ENCODE measurements at places on chromosomes 2 and 18. TPM values are rescaled to one million over a fixed set of nuclear protein-coding genes. Genes with fewer than 3 reads are reported as not detected.

Gene FAM228B
- 1.4 TPM for polyA plus RNA-seq

Gene NAT8
- not detected for polyA plus RNA-seq

Gene AFF3
- polyA plus RNA-seq: 0.01 TPM

Gene SH3BP4
- 36.8 TPM for polyA plus RNA-seq

Gene DNAH6
- polyA plus RNA-seq: 0.03 TPM

Gene PRSS56
- polyA plus RNA-seq: not detected

Gene SP140
- polyA plus RNA-seq: 0.66 TPM

Gene C2orf15
- 0.82 TPM for polyA plus RNA-seq

Gene ZNF521
- 0.15 TPM for polyA plus RNA-seq

DNA sequence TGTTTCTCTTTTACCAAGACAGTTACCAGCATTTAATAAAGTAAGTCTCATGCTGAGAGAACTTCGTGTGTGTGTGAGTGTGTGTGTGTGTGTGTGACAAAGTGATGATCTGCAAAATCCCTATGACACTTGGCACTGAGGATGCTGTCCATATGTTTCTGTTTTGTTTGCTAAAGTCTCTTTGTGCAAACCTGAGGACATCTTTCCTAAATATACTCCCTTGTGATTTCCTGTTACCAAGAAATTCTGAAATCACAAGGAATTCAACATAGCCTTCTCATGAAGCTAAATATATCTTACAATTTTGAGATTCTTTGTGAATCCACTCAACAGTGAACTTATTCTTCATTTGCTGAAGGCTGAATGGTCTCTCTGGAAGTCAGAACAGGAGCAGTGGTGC, 1359.7 kb upstream of the NRXN1 start:
- no peak for DNase-seq

DNA sequence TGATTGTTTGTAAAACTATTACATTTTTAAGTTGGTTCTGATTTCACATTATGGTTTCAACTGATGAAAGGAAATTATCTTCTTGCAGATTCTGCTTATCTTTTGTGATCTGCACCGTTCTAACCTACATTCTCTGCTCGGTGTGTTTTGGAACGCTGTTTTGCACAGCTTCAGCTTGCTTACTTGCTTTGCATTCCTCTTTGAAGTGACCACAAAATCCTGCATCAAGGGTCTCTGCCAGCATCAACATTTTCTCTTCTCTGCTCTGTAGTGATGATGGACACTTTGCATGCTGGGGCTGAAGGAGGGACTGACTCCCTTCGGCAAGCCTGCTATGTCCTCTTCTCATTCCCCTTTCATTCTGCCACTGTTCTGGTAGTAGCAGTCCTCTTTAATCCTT, 485.2 kb downstream of the FBXO15 start:
- DNase-seq: no peak

DNA sequence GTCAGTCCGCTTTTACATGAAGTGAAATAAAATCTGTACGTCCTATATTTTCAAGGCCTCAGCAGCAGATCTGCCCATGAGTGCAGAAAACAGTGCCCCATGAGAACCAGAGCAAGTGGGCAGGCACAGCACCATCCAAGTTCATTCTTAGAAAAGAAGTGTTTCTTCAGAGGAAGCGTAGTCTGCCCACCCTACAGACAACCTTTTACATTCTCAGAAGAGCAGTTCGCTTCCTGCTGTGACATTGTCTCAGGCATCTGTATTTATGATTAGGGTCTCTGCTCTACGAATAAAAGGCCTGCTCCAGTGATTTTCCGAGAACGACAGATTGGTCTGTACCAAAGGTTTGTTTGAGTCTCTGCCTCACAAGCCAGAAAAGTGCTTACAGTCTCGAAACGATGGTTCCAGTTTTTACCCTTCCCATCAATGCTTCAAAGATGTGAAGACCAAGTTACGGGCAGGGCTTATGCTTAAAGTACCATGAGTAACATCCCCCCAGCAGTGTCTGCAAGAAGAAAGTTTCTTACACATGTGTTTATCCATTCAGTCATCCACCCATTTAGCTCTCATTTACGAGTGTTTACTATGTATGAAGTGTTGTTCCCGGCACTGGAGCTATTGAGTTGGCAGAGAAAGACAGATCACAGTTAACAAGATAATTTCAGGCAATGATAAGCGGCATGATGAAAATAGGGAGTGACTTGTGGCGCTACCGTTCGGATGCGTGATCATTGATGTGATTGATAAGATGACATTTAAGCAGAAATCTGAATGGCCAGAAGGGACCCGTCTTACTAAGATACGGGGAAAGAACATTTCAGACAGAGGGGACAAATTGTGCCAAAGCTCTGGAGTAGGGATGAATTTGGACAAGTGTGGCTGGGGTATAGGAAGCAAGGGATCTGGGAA, 31.4 kb upstream of the CTLA4 start:
- no peak for DNase-seq

DNA sequence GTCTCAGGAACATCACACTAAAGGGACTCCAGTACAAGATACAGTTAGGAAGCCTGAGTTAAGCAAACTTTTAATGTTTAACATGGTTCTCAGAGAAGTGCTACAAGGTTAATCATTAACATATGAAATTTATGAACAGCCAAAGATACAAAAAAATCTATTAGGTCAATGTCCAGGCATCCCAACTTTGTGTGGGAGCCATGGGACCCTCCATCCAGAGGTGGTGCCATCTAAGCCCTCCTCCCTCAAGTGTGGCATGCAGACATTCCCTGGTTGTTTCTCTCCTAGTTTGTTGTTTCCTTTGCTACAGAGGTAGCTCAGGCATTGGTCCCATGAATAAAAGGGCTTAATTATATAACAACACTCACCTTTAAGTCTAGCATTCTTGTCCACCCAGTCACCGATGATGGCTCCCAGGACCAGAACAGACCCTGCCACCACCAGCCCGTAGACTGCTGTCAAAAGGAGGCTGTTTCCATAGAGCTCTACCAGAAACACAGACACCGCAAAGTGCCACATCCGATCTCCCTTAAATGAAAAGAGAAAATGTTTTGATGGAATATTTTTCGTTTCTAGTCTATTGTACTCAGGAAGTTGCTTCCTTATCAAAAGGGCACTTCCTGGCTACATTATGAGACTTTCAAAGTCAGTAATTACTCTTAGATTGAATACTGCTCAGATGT, 5.7 kb downstream of the SLC40A1 start:
- DNase-seq: no peak

GRCh38 chr18:32480581-32480980, 9.9 kb upstream of the GAREM1 start:
- peak; percentile 12 for DNase-seq

DNA sequence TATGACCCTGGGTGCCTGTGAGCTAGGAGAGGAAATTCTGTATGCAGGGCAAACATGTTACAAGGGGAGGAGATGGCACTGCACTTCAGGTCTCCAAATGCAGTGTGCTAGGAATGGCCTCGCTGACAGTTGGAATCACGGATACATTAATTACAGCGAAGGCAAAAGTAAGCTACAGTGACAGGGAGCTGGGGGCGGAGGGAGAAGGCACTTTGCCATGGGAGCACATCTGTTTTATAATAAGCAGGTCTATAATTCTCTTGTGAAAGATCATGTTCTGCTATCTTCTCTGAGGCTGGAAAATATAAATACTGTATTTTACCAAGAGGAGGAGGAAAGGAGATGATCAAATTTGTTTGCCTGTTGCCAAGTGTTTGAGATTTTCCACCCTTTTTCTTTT, 56.3 kb upstream of the FZD5 start:
- no peak for DNase-seq

- no peak for DNase-seq
Observed at GRCh38 chr2:88933091-88933490, 241.6 kb downstream of the RPIA start.

GRCh38 chr2:27771548-27772335, at the start of gene MRPL33:
Gene MRPL33, plus strand, starts transcription at chr2:27771719. Its CDS starts 59 bp downstream, at chr2:27771778.
- peak; percentile 88 for DNase-seq

DNA sequence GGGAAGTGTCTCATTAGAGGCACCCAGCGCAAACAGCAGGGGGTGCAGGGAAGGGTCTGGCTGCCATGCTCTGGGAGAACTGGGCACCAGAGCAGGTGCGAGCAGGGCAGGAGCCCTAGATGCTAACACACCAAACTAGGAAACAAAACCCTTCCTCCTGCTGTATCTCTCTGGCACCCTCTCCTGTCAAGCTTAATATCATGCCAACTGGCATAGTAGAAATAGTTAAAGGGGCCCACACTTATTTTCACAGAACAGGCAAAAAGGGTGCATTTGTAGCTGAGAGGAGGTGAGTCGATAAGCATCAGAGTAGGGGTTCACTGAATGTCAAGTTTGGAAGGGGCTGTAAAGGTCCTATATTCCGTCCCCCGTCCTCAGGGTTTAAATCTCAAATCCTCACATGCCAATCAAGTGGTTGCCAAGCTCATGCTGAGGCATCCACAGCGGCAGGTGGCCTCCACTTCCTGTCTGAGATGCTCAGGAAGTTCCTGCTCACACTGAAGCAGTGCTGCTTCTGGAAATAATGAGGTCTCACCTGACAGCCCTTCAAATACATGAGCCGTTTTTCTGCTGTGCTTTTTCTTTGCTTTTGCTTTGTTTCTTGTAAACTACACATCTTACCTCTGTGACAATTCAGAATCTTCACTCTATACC, 14.9 kb upstream of the ACKR3 start:
- no peak for DNase-seq

DNA sequence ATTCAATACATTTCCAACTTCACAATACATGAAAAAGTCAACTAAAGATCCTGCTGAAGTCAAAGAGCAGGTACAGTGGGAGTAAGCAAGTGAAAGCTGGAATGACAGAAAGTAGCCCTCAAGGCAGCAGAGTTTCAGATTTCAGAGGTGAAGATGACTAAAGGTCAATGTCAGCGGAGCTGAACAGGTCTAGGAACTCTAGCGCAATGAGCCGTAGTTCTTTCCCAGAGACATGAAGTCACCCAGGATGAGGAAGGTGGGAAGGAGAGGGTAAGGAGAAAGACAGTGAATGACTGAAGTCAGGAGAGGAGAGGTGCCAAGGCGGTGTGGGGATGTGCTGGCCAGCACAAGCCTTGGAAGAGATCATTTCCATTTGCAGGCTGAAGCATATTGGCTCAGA, 28.1 kb downstream of the PTPN2 start:
- DNase-seq: no peak

GRCh38 chr2:214856137-214856536, 46.7 kb upstream of the BARD1 start:
- DNase-seq: peak; percentile 34

GRCh38 chr2:63875559-63876245, 34.0 kb downstream of the UGP2 start:
- DNase-seq: peak; percentile 72

GRCh38 chr18:9057646-9058045, 44.9 kb upstream of the NDUFV2 start:
- DNase-seq: no peak

DNA sequence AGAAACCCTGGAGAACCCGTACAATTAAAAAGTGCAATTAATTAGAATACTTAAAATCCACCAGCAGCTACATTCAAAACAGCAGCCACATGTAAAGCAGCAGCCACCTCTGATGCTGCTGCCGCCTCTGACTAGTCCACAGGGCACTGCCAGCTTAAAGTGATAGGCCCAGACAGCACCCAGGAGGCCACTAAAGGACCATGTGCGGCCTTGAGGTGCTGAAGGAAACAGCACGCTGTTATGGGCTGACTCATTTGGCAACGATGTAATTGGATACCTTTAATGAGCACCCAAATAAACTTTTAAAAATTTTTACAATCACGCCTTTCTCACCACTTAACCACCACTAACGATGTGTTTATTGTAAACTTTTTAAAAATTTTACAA, 209.3 kb upstream of the NCKAP5 start:
- peak; percentile 74 for DNase-seq

DNA sequence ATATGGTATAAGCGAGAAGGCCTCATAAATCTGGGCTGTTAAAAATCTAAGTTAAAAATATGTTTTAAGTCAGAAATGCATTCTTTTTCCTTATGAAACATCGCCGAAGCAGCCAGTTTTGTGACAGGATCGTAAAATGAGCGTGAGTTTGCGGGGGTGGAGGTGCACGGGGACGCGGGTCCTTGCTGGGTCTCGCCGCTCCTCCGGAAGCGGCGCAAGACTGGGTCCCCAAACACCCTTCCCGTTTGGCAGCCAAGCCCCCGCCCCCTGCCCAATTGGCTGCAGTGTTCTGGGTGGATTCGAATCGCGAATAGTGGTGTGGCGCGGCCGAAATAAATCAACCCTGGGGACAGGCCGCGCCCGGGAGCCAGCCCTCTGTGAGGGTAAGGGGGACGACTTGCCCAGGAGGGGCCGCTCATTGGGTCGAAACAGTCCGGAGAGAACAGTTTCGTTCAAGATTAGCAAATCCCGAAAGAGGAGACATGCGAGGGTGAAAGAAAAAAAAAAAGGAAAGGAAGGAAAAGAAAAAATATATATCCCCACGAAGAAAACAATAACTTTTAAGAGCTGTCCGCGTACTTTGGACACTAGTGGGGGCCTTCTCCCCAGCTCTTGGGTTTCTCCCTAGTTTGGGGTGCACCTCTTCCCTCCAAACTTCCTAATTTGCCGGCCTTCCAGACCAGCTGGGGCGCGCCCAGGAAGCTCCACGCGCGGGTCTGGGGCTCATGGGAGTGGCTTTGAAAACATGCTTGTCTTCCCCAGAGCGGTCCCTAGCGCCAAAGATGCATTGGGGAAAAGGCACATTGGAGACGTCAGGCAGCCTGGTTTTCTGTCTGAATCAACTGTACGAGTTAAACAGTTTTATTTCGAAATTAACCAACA, 3.1 kb upstream of the GATA6 start:
- DNase-seq: no peak

GRCh38 chr2:102033750-102034682, 42.3 kb downstream of the IL1R2 start:
- no peak for DNase-seq

- DNase-seq: peak; percentile 32
Observed at GRCh38 chr18:31977270-31977872, 34.4 kb upstream of the TRAPPC8 start.
